ENCODE measurements at places on chromosomes 4 and X.
A peak's percentile ranks its signal among the peaks of the same experiment; 100 is the strongest.

- H3K36me3 ChIP-seq = no peaks in the 10 kb centered on the region
- no peak for DNase-seq
- no peaks in the 10 kb centered on the region for H3K27me3 ChIP-seq
- no peak overlapping the region for H3K27ac ChIP-seq
- H3K4me3 ChIP-seq = no peak overlapping the region
- H3K4me1 ChIP-seq = no peaks in the 10 kb centered on the region
Measured at GRCh38 chr4:3201718-3202702, 46.9 kb upstream of the MSANTD1 start.

GRCh38 chr4:23916282-23916681, 26.4 kb upstream of the PPARGC1A start:
- H3K36me3 ChIP-seq = no peaks in the 10 kb centered on the region
- DNase-seq = no peak
- no peak overlapping the region for H3K27ac ChIP-seq

GRCh38 chr4:13527981-13528820, 16.1 kb downstream of the NKX3-2 start:
- no peaks in the 10 kb centered on the region for H3K4me1 ChIP-seq
- DNase-seq = no peak
- peak overlapping the region; percentile 22 for H3K4me3 ChIP-seq

DNA sequence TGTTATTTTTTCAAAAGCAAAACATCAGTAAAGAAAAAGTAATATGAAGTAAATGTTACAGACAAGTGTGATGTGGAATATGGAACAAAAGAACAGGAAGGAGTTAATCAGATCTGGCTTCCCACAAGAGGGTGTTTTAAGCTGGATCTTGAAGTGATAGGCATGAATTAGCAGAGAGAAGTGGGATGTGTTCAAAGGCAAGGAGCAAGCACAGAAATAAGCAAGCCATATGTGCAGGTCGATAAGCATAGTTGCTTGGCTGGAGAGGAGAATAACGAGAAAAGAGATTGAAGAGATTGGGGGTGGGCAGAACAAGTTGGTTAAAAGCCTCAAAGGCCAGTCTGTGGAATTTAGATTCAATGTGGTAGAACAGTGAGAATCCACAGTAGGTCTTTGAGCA, 60.9 kb upstream of the PRPS1 start:
- H3K4me3 ChIP-seq = no peak overlapping the region
- no peak overlapping the region for H3K27ac ChIP-seq
- peaks cover 53% of the 10 kb centered on the region for H3K27me3 ChIP-seq
- H3K4me1 ChIP-seq = no peaks in the 10 kb centered on the region
- no peak for DNase-seq
- no peaks in the 10 kb centered on the region for H3K36me3 ChIP-seq
